NCI-H524 treated with DMSO at 0.1 percent for 48 hours (cell line): ENCODE measurements at places on chromosomes 4 and X.

GRCh38 chrX:120428309-120428708, 40.8 kb downstream of the LAMP2 start:
- no peak for DNase-seq

DNA sequence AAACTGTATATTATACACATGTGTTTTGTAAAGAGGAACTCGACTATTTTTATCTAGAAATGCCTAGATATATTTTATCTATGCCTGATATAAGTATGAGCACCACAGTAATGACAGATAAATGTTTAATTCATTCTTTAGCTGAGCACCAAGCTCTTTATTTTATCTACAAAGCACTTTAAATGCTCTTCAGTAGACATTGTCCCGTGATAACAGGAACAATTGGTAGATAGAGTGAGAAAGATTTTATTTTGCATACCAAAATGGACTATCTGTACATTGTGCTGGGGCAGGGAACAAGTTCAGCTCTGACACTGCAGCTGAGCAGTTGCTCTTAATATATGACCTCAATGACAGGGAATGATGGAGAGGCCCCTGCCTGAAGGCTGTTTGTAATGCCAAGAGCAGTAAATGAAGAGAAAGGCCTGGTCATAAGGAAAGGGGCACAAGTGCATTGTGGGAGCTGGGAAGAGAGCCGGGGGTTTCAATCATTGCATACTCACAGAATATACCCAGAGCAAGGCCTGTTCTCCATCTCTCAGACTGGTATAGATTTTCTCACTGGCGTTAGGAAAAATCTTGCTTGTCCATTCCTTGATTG, 57.3 kb downstream of the SEPTIN11 start:
- no peak for DNase-seq

GRCh38 chr4:139913398-139913990, 240.5 kb downstream of the MAML3 start:
- no peak for DNase-seq

DNA sequence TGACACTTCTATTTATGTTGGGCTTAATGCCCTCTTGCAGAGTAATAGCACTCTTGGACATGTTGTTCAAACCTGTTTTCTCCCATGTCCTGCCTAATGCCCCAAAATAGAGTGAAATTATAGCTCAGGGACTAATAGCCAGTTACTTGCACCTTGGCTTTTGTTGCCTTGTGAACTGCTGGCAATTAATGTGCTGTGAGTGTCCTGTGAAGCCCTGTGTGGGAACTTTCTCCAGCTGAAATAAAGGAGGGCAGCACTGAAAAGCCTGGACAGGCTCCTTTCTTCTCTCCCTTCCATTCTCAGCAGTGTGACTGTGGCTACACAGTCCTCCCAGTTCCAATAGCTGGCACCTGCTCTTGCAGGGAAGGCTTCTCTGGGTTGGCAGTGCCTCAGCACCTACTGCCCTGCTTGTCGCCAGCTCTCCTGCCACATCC, 72.4 kb downstream of the DCLK2 start:
- DNase-seq = no peak

DNA sequence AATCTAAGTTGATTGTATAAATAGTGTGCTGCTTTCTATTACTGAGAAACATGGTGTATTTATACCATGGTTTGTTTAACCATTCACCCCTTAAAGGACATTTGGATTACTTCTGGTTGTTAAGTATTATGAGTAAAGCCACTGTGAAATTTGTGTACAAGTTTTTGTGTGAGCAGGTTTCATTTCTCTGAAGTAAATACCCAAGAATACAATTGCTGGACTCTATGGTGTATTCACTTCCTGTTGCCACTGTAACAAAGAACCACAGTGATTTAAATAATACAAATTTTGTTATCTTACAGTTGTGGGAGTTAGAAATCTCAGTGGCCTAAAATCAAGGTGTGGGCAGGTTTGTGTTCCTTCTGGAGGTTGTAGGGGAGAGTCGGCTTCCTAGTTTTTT, 869.6 kb downstream of the CCSER1 start:
- no peak for DNase-seq

DNA sequence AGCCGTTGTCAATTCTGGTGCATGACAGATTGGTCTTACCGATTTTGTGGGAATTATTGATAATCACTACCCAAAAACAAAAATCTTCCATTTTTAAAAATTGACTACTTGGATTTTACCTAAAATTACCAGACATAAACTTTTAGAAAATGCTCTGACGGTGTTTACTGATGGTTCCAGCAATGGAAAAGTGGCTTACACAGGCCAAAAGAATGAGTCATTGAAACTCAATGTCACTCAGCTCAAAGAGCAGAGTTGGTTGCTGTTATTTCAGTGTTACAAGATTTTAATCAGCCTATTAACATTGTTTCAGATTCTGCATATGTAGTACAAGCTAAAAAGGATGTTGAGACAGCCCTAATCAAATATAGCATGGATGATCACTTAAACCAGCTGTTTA, 23.0 kb upstream of the UGT2B17 start:
- DNase-seq = no peak

- no peak for DNase-seq
Measured at GRCh38 chrX:131792789-131793462, 230.2 kb upstream of the STK26 start.

- DNase-seq = no peak
Measured at GRCh38 chr4:151661873-151662272, 98.9 kb downstream of the GATB start.

DNA sequence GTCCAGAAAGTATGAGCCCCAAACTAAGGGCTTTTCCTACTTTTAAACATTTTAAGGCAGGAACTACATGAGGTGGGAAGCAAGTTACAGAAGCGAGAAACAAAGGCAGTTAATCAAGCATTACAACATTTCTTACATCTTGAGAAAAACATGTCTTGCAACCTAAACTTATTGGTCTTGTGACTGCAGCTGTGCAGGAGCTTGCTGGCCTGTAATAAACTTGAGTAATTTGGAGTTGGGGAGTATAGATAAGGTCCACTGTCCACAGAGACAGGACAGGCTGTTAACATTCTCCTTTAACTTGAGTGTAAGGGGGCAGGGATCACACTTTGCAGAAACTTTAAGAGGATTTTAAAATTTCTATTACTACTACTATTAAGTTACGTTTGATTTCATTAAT, 2.7 kb upstream of the UGT8 start:
- DNase-seq = no peak

DNA sequence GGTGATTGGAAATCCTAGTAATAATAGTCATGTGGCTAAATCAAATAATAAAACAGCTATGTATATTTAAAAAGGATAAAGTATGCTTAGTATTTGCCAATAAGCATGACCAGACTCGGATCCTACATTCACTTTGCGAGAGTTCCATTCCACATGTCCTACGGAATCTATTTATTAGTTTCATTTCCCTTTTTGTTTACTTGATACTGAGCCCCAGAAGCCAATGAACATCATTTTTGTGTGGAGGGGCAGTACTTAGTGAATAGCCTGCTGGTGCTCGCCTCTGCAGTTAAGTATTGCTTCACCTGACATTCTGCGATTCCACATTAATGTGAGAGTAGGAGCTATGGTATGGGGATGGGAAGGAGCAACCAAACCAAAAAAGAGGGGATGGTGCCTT, 58.5 kb upstream of the NAP1L5 start:
- DNase-seq = no peak

GRCh38 chr4:14853176-14853943, 148.9 kb upstream of the CPEB2 start:
- no peak for DNase-seq

GRCh38 chr4:144572660-144573059, 73.3 kb upstream of the HHIP start:
- DNase-seq = no peak

GRCh38 chrX:133869270-133869669, 116.1 kb downstream of the GPC3 start:
- no peak for DNase-seq

DNA sequence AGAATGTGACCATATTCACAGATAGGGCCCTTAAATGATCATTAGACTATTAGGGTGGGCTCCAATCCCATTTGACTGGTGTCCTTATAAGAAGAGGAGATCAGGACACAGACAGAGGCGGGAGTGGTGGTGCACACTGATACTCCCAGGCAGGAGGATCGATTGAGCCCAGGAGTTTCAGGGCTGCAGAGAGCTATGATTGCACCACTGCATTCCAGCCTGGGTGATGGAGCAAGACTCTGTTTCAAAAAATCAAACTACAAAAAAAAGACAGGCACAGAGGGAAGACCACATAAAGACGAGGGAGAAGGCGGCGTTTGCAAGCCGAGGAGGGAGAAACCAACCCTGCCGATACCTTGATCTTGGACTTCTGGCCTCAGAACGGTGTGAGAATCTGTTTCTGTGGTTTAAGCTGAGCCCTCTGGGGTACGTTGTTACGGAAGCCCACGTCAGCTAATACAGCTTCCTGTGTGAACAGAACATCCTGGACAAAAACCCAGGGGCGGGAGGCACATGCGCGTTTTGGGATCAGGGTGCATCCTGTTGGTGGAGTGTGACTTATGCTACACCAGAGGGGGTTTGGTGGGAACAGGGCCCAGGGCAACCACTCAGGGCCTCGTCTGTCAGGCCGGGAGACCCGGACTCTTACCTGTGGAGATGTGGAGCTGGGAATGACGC, 211.8 kb upstream of the PSAPL1 start:
- no peak for DNase-seq

- no peak for DNase-seq
Measured at GRCh38 chrX:119778829-119779228, 12.6 kb downstream of the RPL39 start.

- no peak for DNase-seq
Measured at GRCh38 chr4:173404296-173404865, 5.5 kb upstream of the SCRG1 start.

DNA sequence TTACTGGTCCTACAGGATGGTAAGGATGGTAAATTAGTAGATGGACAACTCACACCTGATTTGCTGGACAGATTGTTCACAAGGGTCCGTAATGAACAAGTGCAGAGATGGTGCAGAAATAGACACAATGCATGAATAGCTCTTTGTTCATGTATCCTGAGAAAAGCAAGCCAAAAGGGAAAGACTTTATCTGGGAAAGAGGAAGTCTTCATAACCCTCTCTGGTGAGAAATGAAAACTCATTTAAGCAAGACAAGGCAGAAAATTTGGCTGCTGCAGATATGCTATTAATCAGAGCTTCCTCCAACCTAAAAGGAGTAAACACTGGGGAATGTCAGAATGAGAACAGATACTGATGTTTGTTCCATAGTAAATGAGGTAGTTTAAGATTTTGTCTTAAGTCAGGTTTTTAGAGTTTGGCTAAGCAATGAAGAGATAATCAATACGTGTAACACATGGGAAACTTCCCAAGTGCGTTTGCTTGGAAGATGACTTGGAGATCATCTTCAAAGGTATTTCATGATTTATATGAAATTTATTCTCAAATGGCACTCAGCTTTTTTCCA, 152.4 kb upstream of the BMPR1B start:
- DNase-seq = no peak

- DNase-seq = no peak
Measured at GRCh38 chr4:14293582-14293981, 666.1 kb upstream of the BOD1L1 start.

GRCh38 chr4:145380123-145380522, 101.5 kb upstream of the SMAD1 start:
- DNase-seq = no peak

DNA sequence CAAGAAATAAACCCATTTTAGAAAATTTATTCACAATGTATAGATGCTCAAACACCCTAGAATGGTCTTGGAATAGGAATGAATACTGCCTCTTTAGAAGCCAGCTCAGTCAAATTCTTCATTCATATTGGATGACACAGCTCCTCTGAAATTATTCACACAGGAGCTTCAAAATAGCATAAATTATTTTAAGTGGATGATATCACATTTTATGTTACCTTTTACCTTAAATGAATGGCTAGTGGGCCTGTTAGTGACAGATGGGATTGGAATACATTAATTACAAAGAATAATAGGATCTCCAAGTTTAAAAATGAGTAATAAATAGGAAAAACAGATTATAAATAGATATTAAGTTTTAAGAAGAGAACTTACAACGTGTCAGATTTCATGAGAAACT, 184.4 kb downstream of the GABRB1 start:
- DNase-seq = no peak

- DNase-seq = no peak
Measured at GRCh38 chr4:164116286-164116685, 621.8 kb downstream of the TMA16 start.

- DNase-seq = no peak
Measured at GRCh38 chrX:141619336-141619735, 29.8 kb downstream of the SPANXA2 start.

DNA sequence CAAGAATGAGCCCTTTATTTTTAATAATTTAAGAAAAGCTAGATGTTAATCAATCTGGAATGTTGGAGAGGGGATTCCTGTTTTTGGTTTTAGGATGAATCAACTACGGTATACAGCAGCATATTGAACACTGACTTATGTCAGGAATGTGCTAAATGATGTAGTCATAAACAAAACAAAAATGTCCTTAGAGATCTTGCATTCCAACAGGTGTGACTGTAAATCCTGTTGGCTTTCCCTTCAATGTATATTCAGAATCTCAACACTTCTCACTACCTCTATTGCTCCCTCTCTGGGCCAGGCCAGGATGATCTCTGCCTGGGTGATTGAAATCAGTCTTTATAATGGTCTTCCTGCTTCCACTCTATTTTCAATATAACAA, 37.8 kb upstream of the BDH2 start:
- no peak for DNase-seq

- no peak for DNase-seq
Measured at GRCh38 chr4:82430964-82431745, 765 bp downstream of the ENOPH1 start.

- DNase-seq = no peak
Measured at GRCh38 chrX:49270249-49270921, 792 bp downstream of the PPP1R3F start.

- DNase-seq = no peak
Measured at GRCh38 chr4:14084598-14084997, 457.1 kb upstream of the BOD1L1 start.

GRCh38 chr4:985123-985830, 1.6 kb upstream of the IDUA start:
- DNase-seq = no peak

- DNase-seq = no peak
Measured at GRCh38 chr4:36256398-36256891, 12.1 kb upstream of the ARAP2 start.

DNA sequence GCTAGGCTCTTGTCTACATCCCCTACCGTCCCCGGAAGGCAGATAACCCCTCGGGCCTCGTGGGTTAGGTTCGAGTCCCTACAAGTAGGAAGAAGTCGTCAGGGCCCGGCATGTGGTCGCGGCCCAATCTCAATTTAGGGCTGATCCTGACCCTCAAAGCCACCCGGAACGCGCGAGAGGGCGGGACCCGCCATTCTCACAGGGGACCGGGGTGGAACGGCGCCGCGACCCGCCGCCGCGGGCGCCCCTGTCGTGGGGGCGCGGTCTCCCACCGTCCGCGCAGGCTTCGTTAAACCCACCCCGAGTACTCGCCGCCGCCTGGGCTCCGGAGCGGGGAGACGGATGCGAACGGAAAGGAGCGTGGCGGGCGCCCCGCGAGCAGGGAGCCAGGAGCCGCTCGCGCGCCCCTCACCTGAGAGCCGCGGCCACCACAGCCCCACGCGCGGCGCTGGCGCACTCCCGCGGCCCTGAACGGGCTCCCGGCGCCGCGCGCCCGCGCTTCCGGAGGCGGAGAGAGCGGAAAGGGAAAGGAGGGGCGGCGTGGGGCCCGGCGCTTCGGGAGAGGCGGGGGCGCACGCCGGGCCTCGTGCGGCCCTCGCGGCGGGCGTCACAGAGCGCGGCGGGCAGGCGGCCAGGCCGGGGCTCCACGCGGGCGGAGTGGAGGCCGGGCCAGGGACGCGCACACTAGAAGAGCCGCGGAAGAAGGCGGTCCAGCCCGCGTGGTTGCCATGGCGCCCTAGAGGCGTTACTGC, at the start of gene CFAP97:
Gene CFAP97, minus strand, starts transcription at position 515 of the 752 bp plus-strand sequence. CDS start 12,804 bp downstream, outside the sequence.
- DNase-seq = no peak

GRCh38 chr4:144302704-144303536, 162.4 kb upstream of the GYPA start:
- DNase-seq = no peak
